ENCODE measurements at places on chromosomes 7 and 10. TPM values are rescaled to one million over a fixed set of nuclear protein-coding genes. Genes with fewer than 3 reads are reported as not detected.

The FAM237B gene
- not detected for total RNA-seq

The GJD4 gene
- 0.31 TPM for total RNA-seq

The FAM221A gene
- 32.9 TPM for total RNA-seq

The AVPI1 gene
- 23.0 TPM for total RNA-seq

DNA sequence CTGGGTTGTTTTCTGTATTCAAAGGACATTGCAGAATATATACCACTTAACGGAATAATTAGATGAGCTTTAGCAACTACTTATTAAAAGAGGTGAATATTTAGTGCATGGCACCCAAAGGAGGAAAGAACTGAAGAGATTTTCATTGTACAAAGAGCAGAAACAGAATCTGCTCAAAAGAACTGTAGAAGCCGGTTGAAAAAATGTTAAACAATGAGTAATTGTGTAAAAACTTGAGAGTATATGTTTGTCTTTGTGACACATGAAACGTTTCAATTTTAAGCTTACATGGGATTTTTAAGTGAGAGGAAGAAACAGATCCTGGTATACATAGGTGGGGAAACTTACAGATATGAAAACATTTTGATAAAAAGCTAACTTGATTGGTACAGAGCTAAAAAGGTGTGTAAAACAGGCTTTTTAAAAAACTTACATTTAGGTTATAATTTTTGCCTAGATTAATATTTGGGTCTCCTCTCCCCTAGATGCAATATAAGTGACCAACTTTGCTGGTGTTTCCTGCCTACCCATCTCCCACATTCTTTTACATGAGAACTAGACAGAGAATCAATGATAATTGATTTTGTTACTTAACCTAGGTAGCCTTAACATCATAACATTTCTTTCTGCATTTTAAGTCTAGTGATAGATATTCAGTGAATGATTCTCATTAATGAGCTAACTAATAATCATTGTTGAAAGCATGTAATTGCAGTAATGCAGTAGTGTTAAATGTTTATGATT lies 6.8 kb downstream of the ARL5B start:
- H3K4me3 ChIP-seq, result no peak overlapping the region
- no peak overlapping the region for H3K27ac ChIP-seq
- H3K36me3 ChIP-seq, result no peaks in the 10 kb centered on the region
- peaks cover 13% of the 10 kb centered on the region for H3K4me1 ChIP-seq
- no peak for DNase-seq

DNA sequence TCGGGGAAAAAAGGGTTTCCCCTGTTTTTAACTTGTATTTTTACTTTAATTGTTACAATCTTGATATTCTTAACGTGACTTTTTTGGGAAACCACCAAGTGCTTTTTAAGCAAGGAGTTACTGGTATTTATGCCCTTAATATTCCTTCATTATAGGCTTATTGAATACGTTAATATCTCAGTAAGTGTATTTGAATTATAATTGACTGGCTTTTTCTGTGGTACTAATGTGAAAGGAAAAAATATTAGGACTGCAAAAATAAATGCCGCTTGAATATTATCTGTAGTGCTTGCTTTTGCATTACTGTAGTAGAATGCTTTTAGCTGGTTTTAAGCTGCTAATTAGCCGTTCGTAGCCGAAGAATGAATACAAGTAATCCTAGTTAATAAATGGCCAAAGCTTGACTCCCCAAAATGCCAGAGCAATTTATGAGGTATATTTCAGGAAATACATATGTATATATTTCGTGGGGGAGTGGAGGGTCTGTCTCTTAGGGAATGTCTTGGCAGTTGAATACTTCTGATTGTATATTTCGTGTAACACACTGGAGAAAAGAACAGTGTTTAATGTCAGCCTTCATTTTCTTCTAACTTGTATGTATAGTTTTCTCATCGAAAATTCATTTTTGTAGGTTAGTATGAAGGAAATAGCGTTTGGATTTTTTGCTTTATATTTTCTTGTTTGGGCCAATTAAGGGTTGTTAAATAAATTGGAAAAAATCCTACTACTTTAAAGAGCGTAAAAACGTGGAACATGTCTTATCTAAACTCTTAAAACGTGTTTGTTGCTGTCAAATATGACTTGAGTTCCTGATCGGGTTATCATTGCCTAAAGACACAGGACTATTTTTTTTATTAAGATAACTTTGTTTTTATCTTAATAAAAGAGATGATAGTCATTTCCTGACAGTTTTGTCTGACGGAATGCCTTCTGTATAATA lies 1.5 kb downstream of the PDCD4 start:
- H3K27me3 ChIP-seq, result no peaks in the 10 kb centered on the region
- no peak for DNase-seq
- peak overlapping the region; percentile 74 for H3K4me3 ChIP-seq

GRCh38 chr7:46707973-46708372 lies 786.9 kb upstream of the IGFBP3 start:
- no peak for DNase-seq
- H3K4me3 ChIP-seq, result no peak overlapping the region
- H3K27me3 ChIP-seq, result no peaks in the 10 kb centered on the region
- no peak overlapping the region for H3K27ac ChIP-seq

- peak; percentile 50 for DNase-seq
- H3K4me1 ChIP-seq, result peaks cover 9% of the 10 kb centered on the region
- no peaks in the 10 kb centered on the region for H3K36me3 ChIP-seq
- no peaks in the 10 kb centered on the region for H3K27me3 ChIP-seq
Measured at GRCh38 chr7:158707610-158708009, 3.0 kb upstream of the NCAPG2 start.

- no peak for DNase-seq
- H3K27ac ChIP-seq, result no peak overlapping the region
- no peaks in the 10 kb centered on the region for H3K36me3 ChIP-seq
- no peaks in the 10 kb centered on the region for H3K27me3 ChIP-seq
- no peaks in the 10 kb centered on the region for H3K4me1 ChIP-seq
Measured at GRCh38 chr7:102981451-102981850, 68.7 kb downstream of the LRRC17 start.
